Fibroblast of skin of right quadriceps (primary cell): ENCODE measurements at places on chromosomes 4 and X.

GRCh38 chr4:159979953-159980352 is 877.1 kb downstream of the RAPGEF2 start:
- DNase-seq: no peak

DNA sequence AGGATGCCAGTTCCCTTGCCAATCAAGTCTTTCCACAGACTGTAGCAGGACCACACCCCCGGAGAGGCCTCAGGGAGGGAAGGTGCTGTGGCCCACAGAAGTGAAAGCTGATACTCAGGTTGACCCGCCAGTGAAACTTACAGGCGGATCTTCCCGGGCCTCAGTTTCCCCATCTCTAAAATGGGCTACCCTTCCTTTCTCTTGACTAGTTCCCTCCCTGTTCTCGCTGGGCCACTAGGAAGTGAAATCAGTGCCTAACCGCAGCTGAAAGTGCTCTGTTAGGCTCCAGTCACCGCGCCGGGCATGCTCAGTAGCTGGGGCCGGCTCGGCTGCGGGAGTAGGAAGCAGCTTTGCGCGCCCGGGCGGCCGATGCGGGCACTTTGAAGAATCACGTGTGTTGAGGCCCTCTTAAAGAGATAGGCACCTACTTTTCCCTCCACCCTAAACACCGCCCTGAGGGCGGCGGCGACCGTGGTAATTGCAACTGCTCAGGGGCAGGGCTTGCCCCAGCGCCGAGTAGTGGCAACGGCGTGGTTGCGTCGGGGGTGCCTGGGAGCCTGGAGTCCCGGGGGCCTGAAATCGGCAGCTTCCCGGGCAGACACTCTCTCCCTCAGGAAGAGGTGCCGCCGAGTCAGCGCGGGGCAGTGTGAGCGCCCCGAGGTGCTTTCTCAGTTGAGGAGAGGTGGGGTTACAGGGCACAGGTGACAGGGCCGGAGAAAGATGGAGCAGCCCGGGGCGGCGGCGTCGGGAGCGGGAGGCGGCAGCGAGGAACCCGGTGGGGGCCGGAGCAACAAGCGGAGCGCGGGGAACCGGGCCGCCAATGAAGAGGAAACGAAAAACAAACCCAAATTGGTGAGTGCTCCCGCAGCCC is at the start of gene DIAPH2:
DIAPH2 (plus strand) TSS at position 504 of the 871 bp plus-strand sequence.
- DNase-seq: peak; percentile 73

GRCh38 chrX:42837747-42838146 is 59.8 kb upstream of the PPP1R2C start:
- no peak for DNase-seq

DNA sequence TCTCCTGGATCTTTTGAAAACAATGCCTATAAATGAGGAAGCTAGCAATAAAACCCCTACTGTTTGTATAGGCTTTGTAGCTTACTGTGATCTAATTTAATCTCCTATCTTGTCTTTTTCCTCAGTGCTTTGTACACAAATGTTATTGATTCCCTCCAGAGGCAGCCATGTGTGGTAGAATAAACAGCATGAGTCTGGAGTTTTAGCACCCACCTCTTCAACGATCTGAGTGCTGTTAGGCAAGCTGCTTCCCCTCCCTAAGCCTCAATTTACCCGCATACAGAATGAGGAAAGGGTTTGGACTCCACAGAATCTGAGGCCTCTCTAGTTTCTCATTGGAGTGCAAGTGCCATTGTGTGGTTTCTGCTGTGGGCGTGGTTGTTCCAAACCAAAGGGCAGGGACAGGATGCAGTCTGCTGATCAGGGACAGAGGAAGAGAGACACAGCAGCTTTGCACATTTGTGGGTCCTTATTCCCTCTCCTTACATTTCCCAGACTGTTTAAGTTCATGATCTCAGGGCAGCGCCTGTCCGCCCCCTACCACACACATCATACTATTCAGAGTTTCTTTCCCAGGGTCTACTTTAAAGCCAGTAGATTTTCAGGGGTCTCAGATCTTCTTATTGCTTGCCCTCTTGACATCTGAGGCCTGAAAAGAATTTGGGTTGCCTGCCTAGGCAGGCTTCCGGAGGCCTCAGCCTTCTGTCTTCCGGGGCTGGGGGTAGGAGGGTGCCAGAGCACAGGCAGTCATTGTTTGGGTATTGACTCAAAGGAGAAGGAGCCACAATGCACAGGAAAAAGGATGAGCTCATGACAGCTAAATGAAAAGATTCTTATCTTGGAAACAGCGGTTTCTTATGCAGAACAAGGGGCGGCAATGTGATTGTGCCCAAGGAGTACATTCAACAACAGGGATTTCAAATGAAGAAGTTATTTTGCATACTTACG is 114.9 kb upstream of the TEX13D start:
- DNase-seq: peak; percentile 74

DNA sequence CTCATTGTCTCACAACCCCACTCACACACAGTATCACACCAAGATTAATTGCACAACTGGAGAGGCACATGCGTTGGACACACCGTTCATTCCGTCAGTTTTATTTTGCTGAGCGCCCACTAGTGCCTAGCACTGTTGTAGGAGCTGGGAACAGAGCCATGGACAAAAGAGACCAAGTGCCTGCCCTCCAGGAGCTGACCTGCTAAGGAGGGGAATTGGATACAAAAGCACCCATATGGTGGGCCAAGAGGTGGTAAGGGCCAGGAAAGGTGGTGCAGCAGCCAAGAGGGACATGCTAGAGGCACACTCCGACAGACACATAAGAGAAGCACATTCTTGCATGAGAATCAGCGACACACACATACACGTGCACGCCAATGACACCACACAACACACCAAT is 705 bp upstream of the CRMP1 start:
- no peak for DNase-seq

- DNase-seq: peak; percentile 3
Observed at GRCh38 chrX:19924285-19924684, 36.9 kb upstream of the SH3KBP1 start.

DNA sequence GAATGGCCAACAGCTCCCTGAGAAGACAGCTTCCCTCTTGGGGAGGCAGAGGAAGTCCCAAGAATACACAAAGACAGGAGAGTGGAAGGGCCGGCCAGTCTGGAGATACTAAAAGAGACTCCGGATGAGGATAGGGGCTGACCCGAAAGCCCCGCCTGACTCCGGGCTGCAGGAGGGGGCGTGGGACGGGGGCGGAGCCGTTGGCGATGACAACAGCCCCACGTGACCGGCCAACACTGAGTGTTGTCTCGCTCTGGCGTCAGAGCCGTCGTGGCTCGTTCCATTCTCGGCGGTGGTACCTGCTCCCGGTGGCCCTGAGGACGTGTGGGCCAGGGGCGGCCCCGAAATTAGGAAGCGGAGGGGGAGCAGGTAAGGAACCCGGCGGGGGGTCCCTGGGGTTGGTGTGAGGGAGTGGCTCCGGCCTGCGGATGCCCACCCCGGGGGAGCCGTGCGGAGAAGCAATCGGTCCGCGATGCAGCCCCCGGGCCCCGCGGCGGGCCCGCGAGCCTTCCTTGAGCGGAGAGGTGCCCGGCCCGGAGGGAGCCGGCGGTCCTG is at the start of gene BEX4:
BEX4 (plus strand) TSS at position 239 of the 555 bp plus-strand sequence. CDS start 1,046 bp downstream, outside the sequence.
- DNase-seq: peak; percentile 74

- no peak for DNase-seq
Observed at GRCh38 chr4:621296-622070, 3.9 kb upstream of the PDE6B start.

DNA sequence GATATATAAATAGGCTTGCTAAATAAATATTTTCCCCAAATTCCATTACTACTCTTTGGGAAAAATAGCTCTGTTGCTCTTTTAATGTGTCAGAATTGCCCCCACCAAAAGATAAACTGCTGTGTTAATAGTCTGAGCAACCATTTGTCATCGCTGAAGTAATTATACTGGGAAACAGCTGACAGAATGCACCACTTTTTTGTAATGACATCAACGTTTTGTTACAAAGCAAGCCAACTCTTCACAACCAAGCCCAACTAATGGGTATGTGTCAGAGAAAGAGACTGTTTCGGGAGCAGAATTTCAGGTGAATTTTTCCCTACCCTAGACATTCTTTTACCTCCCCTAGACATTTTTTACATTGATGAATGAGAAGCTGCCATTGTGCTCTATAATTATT is 405.0 kb upstream of the MAGEB18 start:
- DNase-seq: no peak

GRCh38 chrX:71162981-71163380 is 18.3 kb downstream of the NLGN3 start:
- DNase-seq: no peak

GRCh38 chrX:4450177-4450576 is 736.7 kb upstream of the PRKX start:
- no peak for DNase-seq

GRCh38 chrX:153469811-153470410 is 465 bp downstream of the HAUS7 start:
- no peak for DNase-seq

GRCh38 chrX:154068560-154068959 is 29.0 kb downstream of the MECP2 start:
- no peak for DNase-seq

GRCh38 chr4:38563707-38564495 is 100.1 kb upstream of the KLF3 start:
- DNase-seq: no peak

DNA sequence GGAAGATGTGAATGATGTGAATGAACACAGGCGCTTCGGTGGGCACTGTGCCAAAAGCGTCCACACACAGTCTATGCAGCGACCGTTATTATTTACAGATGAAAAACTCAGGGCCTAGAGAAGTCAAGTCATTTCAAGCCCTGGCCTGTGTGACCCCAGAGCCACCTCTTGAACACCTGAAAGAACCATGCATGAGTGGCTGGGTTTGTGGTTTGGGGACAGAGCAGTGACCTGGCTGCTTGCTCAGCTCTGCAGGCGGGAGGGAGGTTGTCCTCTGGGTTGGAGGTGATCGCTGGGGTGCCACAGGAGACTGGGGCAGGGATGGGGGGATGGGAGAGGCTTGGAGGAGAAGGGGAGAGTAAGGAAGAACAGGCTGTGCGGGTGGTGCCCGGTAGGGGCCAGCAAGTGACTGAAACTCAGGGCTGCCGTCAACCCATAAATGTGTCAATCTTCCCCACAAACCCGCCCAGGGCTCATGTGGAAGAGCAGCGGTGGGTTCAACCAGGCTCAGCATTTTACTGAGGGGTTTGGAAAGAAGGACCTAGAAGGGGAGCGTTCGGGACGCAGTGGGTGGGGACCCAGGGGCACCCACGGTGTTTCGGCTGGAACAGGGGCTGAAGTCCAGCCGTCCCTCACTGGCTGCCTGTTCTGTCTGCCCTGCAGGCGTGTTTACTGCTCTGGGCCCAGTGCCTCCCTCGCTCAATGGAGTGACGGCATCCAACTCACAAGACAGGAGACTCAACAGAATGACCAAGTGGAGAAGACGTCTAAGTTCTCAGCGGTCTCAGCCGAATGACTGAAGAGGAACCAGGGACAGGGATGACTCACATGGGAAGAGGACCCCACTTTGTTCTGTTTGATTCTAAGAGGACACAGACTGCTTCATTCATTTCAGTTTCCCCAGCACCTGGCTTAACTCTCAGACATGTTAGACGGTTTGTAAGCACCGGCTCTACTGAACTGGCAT is 167.8 kb downstream of the AFAP1 start:
- no peak for DNase-seq
